ENCODE measurements at places on chromosomes 11 and 22.

DNA sequence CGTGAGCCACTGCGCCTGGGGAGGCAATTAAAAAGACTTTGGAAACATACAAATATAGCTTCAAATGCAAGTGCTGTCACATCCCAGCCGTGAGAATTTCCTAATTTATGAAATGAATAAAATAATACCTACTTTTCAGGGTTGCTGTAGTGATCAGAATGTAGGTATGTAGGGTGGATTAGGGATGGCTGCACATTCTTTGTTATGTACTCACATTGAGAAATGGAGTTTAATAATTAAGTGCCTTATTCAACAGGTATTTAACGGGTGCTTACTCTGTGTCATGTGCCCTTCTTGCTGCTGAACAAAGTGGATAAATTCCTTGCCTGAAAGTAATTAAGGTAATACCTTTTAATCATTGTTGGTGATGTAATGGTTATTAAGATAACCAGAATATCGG lies 37.0 kb downstream of the MMP7 start:
- no peak for DNase-seq

DNA sequence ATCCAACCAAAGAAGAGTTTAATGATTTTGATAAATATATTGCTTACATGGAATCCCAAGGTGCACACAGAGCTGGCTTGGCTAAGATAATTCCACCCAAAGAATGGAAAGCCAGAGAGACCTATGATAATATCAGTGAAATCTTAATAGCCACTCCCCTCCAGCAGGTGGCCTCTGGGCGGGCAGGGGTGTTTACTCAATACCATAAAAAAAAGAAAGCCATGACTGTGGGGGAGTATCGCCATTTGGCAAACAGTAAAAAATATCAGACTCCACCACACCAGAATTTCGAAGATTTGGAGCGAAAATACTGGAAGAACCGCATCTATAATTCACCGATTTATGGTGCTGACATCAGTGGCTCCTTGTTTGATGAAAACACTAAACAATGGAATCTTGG lies 23.9 kb downstream of the KDM4D start:
- no peak for DNase-seq

GRCh38 chr11:104279587-104279986 lies 115.6 kb upstream of the PDGFD start:
- DNase-seq = no peak

DNA sequence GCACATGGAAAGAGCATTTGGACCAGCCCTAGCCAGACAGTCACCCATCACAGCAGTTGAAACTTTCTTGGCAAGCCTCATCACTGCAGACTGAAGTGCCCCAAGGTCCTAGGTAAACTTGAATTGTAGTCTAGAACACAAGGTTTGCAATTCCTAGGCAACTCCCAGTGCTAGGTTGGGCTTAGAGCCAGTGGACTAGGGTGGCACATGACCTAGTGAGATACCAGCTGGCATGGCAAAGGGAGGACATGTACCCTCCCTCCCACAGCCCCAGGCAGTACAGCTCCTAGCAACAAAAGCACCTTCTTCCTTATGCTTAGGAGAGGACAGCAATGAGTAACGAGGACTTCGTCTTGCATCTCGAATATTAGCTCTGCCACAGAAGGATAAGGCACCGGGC lies 889.5 kb downstream of the JRKL start:
- DNase-seq = no peak
